ENCODE measurements at places on chromosomes 7 and 10. TPM values are rescaled to one million over a fixed set of nuclear protein-coding genes. Genes with fewer than 3 reads are reported as not detected.

- DNase-seq: no peak
Measured at GRCh38 chr10:11208908-11209829, 191.5 kb downstream of the CELF2 start.

The CYP2W1 gene
- total RNA-seq: not detected

DNA sequence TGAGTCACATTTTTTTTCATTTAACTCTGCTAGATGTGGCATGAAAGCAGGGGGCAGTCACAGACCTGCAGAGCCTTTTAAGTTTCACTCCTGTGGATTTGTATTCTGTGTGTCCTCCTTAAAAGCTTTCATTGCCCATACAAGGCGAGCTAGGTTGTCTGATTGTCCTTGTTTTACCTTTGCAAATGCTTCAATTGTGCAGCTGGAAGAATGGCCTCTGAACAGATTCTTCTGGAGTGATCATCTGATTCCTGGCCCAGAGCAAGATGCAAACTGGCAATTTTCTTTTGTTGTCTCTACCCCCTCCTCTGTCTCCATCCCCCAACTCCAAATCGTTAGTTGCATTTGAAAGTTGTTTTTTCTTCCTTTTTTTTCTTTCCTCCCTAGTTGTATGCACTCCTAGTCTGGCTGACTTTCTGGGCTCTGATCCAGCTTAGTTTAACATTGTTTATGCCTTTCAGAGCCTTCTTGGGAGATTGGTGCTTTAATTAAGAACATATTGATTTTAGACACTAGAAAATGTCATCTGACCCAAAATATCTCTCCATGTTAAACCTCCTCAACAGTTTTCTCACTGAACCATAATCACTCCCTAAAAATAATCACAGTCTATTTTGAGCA lies 150.2 kb downstream of the REEP3 start:
- no peak for DNase-seq

DNA sequence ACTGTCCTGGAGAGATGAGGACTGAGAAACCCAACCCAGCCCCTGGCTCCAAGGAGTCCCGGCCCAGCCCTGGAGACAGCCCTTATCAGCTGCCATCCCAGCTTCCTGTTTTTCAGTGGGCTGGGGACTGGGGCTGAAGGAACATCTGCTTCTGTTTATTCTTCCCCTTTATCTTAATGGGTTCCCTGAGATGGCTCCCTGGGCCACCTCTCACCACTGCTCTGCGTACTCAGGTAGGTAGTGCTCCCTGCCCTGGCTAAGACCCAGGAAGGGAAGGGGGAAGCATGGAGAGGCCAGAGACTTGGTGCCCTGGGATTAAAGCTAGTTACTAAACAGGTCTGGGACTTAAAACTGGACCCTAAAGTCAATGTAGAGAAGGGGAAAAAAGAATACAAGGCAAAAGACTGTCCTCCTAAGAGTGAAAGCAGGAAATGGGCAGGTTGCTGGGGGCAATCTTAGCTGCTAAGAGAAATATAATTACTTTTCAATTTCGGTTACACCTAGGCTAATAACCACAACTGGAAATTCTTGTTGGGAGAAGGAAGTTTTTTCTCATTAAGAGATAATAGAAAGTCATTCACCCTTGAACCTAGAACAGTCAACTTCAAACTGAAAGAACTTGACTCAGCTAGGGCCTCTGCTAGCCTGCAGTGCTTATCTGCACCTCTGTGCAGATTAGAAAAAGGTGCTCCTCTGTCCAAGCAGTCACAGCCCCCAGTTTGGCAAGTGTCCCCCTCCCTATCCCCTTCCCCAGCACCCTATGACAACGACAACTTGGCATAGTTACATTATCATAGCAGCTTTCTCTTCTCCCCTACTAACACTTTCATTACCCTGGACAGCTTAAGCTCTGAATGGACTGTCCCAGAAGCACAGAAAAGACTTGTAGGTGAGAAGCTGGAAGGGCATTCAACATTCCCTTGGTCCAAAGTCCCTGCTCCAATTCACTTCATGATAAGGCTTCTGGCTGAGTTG lies 65.6 kb upstream of the KDM7A start:
- peak; percentile 37 for DNase-seq

The AGK gene
- total RNA-seq: 37.7 TPM

DNA sequence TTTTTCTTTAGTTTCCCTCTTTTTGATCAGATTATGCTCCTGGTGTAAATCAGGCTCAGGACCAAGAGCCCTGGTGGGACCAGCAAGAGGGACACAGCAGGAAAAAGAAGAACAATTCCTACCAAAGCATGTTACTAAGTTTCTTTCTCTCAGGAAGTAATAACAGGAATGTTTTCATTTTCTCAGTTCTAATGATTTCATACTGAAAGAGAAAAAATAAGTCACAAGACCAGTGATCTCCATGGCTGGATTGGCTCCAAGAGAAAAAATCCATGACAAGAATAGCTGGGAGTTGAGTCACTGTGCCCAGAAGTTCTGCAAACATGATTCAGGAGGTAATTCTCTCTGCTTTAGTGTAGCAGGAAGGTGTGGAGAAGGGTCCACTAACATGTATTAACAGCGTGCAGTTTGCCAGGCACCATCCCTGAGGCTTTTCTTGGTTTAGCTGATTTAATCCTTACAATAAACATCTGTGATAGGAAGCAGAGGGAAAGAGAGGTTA lies 23.8 kb upstream of the IFIT2 start:
- DNase-seq: no peak

DNA sequence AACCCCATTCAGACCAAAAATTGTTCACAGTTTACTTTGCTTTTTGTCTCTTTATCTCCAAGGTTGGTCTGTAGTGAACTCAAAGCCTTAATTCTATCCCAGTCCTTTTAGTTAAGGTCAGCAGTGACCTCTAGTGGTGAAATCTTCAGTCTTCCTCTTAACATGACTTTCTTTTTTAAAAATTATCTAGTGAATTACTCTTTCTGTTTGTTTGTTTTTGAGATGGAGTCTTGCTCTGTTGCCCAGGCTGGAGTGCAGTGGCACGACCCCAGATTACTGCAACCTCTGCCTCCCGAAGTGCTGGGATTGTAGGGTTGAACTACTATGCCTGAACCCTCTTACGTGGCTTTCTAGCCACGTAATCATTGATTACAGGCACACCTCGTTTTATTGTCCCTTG lies 25.0 kb downstream of the ZNF487 start:
- DNase-seq: no peak

GRCh38 chr7:88985295-88985694 lies 189.8 kb upstream of the TEX47 start:
- no peak for DNase-seq

DNA sequence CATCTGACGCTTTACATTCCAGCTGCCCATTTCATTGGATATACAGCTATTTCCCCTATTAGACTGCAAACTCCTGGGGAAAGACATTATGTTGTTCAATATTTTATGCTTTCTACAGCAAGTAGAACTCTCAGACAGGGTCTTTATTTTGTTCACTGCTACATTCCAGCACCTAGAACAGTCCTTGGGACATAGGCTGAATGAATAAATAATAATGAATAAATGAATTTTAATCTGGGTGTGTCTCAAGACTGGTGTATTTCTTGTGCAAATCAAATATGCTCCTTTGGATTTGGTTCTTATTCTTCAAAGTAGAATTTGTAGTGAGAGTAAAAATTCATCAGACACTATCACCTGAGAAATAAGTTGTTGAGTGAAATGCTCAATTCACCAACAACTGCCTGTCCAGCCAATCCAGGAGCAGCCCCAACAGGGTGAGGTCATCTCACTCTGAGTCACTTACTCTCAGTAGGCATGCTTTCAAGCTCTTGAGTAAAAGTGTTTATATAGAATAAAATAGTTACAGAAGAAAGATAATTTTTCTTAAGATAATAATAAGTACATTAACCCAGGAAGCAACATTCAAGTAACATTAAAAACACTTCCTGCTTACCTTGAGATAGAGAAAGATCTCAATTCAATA lies 287.5 kb upstream of the NPVF start:
- DNase-seq: no peak

DNA sequence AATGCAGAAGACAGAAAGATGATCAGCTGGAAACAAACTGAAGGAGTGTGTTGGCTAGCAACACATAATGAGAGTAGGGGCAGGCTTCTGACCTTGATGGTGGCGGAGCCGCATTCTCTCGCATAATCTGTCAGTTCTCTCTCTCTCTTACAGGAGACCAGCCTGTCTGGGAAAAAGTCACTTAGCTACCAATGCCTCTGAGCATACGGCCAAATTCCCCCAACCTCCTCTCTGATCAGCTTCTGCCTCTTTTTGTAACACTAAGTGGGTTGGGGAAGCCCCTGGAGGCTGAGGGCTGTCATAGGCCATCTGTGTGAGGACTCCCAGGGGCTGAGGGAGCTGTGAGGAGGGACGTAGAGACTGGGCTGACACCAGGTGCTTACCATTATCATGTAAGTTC lies 104.6 kb downstream of the HIPK2 start:
- DNase-seq: no peak

The LRRC17 gene
- total RNA-seq: 1.9 TPM

DNA sequence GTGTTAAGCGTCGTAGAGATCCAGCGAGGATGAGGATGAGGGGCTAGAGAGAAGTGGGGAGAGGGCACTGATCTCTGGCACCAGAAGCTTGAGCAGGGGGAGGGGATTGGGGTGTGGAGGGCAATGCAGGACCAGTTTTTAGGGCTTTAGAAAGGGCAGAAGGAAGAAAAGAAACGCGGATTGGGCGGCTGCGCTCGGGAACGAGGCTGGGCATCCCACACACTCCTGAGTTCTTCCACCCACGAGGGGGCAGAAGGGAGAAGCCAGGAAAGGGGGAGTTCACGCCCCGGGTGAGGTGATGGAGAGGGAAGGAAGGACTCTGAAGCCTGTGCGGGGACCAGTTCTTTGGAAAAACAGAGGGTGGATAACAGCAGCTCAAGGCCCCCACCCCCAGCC lies 6.1 kb upstream of the VGF start:
- DNase-seq: no peak

DNA sequence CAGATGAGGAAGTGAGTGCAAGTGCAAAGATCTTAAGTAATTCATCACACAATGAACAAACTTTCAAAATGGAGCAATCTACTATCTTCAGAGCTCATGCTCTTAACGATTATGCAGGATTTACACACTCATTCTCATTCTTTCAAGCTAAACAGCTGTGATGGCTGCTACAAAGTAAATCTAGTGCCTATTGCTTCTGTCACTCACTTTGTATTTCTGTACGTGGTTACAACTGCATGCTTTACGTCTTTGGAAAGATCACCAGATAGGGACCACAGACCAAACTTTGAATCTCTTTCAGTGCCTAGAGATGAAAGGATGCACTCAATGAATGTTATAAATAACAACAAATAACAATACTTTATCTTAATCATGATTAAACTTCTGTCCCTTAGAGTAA lies 194.6 kb downstream of the MAGI2 start:
- no peak for DNase-seq

The TMEM72 gene
- total RNA-seq: not detected

- no peak for DNase-seq
Measured at GRCh38 chr7:55441774-55442522, 76.8 kb downstream of the LANCL2 start.

The PAXIP1 gene
- 7.1 TPM for total RNA-seq

DNA sequence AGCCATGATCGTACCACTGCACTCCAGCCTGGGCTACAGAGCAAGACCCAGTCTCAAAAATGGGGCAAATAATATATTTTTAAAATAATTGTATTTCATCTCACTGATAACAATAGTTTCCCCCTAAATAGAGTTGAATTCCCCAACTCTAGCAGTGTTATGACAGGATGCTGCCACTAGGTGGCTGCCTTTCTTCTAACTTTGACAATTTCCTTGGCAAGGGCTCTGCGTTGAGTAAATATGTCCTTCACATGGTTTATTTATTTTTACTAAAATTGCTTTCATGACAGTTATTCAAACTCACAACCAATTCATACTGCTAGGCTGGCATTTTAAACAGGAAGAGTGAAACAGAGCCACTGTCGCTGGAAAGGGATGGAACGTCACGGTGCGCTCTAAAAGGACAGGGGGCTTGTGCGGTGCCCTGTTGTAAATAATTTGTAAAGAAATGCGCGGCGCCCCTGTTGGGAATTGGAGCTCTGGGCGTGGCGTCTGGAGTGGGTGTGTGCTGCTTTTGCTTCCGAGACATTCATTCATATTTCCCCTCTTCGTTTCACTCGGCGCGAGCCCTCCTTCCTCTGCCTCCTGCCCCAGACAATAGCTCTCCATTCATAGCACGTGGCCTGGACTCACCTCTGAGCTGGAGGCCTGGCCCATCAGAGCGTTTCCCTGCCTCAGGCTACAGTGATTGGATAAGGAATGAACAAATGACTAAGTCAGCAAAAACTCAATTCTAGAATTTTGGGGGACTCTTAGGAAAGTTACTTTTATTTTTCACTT lies 20.5 kb upstream of the PITRM1 start:
- DNase-seq: no peak

The WDFY4 gene
- 1.6 TPM for total RNA-seq

The RGR gene
- total RNA-seq: 0.79 TPM

DNA sequence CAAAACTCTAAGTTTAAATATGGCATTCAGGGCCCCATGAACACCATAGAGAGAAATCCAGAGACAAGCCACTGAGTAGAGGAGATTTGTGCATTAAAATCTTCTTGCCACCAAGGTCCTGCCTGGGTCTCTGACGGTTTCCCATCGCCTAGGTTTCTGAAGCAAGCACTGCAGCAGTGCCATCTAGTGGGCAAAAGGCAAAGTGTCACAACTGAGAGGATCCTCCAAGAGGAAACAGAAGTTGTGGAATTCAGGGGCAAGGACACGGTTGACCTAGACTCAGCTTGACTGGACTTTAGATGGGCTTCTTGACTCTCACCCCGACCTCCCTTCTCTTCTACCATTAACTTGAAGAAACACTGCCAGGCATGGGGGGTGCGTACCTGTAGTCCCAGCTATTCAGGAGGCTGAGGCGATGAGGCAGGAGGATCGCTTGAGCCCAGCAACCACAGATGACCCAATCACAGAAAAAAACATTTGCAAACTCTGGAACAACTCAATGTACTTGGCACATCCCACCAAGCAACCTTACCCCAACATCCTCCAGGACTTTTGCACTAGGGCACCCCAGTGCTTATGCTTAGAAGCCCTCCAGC lies 604.1 kb downstream of the GALNT17 start:
- peak; percentile 53 for DNase-seq

GRCh38 chr10:27878281-27878680 lies 120.6 kb downstream of the ODAD2 start:
- no peak for DNase-seq

The TWIST1 gene
- total RNA-seq: 1.3 TPM

GRCh38 chr7:140236626-140237025 lies 59.8 kb upstream of the KDM7A start:
- no peak for DNase-seq

DNA sequence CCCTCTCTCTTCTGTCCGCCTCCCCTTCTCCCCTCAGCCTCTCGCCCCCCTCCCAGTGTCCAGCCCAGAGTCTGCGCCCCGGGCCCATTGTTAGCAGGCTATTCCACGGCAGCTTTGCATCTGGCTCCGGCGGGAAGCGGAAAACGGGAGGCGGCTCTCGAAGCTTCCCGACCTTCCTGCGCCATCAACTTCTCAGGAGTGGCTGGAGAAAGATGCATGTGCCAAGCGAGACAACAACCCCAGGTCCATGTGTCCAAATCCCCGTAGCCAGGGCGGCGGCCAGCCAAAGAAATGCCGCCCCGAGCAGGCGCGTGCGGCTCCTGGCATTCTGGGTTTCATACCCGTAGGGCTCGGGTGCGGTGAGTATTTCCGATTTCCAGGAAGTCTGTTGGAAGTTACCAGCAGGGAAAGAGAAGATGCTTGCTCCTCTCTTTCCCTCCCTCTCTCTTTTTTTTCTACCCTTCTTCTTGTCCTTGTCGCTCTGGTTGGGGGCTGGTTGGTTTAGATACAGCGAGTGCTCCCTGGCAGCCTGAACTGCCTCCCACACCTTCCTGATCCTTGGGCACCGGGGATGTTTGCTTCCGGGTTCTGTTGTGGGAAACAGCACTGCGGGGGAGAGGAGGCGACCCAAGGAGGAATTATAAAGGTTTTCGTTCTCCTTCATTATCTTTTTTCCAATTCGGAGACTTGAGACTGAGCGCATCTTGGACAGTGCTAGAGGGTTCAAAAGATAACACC lies 1.2 kb upstream of the HOXA2 start:
- DNase-seq: no peak

All from left ventricle myocardium superior (tissue), 1 donor.